ENCODE measurements at places on chromosomes 6 and 20.

GRCh38 chr20:49460131-49460530, 22.3 kb downstream of the KCNB1 start:
- ATAC-seq, result no peak

DNA sequence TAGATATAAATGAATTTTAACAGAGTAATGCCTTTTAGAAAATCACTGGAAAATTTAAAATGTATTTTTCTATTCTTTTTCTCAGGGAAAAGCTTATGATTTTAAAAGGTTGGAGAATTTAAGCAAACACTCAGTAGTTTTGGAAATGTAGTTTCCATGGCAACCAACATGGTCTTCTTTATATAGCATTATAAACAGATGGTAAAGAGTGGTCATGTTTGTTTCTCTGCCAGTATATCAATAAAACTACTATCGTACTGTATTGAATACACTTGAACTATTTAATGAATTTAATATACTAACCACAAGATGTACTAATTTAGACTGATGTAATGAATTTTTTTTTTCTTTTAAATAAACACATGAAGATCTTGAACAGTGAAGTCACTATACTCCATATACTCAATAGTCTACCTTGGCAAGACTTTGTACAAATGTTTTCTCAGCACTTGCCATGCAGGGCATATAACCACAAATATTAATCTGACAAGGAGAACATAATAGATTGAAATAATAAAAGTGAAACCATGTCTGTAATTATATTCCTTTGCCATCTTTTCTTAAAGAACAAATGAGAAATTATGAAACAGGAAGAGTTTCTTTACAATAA, 105.5 kb downstream of the PDSS2 start:
- no peak for ATAC-seq

GRCh38 chr20:2353231-2353630, 27.5 kb upstream of the TGM6 start:
- ATAC-seq, result no peak

DNA sequence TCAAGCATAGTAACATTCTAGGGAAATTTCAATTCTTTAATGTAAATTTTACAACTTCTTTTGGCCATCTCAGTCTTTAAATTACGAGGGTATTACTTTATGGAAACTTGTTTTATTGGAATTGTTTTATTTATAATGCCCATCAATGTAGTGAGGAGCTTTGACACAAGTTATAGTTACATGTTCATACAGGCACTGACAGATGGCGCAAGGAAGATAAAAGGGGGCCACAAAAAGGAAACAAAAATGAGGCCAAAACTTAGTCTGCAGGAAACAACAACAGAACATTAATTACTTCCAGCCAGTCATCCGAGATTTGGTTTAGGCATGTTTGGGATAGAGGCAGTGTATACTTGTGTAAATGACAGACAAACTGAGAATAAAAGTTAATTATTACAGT, 18.3 kb downstream of the SESN1 start:
- no peak for ATAC-seq
